ENCODE measurements at places on chromosomes 11 and 22.

- DNase-seq: no peak
These were observed 113.1 kb downstream of the ETS1 start for GRCh38 chr11:128474036-128474874.

DNA sequence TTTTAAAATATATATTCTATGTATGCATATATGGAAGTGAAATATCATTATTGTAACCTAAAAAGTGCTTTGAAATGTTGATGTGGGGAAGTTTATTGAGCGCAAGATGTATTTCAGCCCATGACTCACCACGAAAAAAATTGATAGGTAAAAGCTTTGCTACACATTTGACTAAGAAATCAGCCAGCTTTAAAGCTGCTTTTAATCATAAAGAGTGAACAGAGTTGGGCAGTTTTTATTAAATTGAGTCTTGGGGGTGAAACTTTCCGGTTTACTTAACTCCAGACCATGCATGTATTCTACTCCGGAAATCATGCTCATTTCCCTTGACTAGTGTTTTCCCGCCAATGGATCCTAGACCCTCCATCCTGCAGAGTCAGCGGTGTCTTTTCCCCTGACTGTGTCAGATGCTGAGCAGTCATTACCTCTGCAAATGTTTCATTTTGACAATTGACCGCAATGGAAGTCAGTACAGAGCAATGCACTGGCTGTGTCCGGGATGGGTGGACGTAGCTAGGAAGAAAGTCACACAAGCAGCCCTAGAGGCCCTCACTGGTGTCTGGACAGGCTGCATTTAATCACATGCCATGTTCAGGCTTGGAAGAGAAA lies 47.2 kb upstream of the MPEG1 start:
- peak; percentile 14 for DNase-seq

- no peak for DNase-seq
These were observed 42.6 kb downstream of the SC5D start for GRCh38 chr11:121334973-121335710.

GRCh38 chr11:100336873-100337272 lies 350.2 kb upstream of the ARHGAP42 start:
- no peak for DNase-seq

DNA sequence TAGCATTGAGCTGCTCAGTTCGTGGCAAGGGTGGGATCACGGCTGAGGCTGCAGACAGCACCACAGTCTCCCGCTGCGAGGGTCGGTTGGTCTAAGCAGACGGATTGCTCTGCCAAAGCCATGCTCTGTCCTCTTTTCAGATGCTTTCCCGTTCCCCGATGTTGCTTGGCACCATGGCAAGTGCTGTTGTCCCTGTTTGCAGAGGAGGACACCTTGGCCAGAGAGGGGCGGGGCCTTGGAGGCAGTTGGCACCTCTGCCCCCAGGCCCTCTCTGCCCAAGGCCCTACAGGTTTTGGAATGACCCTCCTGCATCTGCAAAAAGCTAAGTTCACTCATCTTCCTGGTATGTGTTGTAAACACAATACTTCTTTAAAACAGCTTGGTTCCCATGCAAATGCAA lies 11.6 kb downstream of the CCDC157 start:
- DNase-seq: no peak

All from SK-N-MC (cell line).